Stimulated activated CD4-positive, alpha-beta T cell treated with anti-CD3 and anti-CD28 coated beads, TNF-alpha, amount 100 ng/mL, for 1 hour (primary cell): ENCODE measurements at places on chromosomes 2 and 18.

GRCh38 chr2:149765636-149766035, 178.1 kb upstream of the MMADHC start:
- no peak for DNase-seq

DNA sequence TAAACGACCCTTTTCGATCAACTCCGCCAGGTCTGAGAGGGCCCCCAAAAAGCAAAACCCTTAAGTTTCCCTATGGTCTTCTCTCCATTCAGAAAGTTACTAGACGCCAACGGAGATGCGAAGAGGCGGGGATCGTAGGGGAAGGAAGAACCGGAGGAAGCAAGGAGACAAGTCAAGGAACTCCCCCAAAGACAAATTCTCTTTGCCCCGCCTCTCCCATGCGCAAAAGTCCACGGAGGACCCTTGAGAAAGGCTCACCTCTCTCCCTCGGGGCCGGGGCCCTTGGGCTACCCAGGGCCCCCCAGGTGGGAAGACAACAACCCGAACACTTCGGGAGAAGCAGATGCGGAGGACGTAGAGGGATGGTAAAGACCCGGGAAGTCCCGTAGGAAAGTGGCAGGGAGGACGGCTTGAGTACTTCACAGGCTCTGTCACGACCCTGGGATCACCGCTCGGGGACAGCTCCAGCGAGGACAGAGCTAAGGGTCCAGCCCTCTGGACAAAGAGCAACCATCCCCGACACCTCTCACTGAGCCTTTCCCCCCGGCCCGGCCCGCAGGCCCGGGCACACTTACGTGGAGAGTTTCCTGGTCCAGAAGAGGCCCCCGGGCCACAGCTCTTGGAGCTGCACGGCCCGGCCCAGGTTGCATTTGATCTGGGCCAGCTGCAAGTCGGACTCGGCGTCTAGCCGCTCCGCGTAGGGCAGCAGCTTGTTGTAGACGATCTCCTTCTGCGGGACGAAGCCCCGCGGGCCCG, 647 bp downstream of the PSME4 start:
- DNase-seq, result peak; percentile 16

DNA sequence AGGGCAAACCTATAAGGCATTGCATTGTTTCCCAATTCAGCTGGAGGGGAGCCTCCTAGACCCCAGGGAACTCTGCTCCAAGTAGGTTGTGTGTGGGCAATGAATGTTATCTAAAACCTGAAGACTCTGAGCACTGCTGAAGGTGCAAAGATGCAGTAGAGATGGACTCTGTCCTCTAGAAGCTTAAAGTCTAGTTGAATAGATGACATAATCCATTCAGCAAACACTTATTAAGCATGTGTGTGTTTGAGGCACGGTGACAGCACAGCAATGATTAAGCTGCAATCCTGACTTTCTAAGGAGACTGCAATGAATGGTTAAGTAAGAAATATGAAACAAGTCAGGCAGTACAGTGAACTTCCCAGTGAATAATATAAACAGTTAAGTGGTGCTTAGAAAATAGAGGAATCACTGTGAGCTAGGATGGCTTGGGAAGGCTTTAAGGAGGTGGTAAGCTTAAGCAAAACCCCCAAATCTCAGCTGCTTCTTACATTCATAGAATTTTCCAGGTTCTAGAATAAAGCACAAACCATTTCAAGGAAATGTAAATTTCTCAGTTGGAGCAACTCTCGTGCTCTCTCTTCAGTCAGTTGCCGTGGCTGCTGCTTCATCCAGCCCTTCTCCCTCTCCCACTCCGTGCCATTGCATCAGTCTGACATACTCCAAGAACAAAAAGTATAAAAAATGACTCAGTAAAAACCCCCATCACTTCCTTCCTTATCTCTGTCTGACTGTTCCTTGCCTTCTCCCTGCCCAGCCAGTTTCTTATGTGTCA, 19.1 kb downstream of the MXD1 start:
- no peak for DNase-seq

- DNase-seq, result no peak
Measured at GRCh38 chr2:43217228-43218154, 8.9 kb downstream of the ZFP36L2 start.

DNA sequence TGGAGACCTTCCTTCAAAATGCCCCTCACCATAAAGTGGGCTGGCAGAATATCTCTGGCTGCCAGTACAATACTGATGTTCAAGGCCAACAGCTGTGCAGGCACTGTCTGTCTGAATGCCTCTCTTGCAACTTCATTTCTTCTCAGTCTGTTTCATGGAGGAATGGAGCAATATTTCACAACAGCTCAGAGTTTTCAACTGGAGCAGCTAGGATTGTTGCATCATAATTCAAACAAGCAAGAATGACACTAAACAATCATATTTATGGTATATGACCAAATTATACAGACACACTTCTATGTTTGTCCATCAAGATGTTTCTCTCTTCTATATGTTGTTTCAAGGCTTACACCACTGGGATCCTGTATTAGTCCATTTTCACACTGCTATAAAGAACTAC, 444.2 kb downstream of the LRATD1 start:
- DNase-seq, result no peak

DNA sequence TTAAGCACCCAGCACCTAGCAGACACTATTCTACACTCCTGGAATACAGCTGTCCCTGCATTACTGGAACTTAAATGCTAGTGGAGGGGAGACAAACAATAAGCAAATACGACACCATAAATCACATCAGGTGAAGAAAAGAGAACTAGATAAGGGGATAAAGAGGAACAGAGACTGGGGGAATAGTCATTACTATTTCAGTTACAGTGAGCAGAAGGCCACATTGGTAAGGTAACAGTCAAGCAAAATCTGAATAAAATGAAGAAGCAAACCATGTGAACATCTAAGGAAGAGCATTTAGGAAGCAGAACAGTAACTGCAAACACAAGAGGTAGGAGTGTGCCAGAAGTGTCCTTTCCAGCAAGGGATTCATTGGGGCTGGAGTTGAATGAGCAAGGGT, 77.0 kb upstream of the PTPRM start:
- no peak for DNase-seq

GRCh38 chr2:241741016-241741415, 6.6 kb downstream of the D2HGDH start:
- DNase-seq, result no peak

- no peak for DNase-seq
Measured at GRCh38 chr2:188365058-188365641, 73.5 kb downstream of the GULP1 start.

GRCh38 chr2:104853534-104854497, at the start of gene POU3F3:
Gene POU3F3 (plus strand): TSS chr2:104854115. CDS start chr2:104855511, 1,396 bp downstream.
- DNase-seq, result no peak

GRCh38 chr2:241678307-241678706, 8.3 kb downstream of the DTYMK start:
- no peak for DNase-seq

- no peak for DNase-seq
Measured at GRCh38 chr2:70907130-70908057, 28.3 kb upstream of the ATP6V1B1 start.

DNA sequence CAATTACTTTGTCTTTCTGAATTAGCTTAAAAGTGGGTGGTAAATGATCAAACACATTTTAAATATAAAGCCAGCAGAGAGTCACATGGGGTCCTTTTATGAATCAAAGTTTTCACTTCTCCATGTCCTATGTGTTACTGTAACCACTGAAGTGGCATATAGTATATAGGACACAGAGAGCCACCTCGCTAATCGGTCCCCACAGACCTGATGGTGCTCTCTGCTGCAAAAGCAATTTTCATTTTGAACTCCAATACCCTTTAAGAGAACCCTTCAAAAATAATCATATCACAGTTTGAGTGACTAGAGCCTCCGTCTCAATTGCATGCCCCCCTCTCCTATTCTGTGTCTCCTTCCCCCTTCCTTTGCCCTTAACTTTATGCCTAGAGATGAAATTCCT, 272.8 kb downstream of the ERBB4 start:
- DNase-seq, result no peak

DNA sequence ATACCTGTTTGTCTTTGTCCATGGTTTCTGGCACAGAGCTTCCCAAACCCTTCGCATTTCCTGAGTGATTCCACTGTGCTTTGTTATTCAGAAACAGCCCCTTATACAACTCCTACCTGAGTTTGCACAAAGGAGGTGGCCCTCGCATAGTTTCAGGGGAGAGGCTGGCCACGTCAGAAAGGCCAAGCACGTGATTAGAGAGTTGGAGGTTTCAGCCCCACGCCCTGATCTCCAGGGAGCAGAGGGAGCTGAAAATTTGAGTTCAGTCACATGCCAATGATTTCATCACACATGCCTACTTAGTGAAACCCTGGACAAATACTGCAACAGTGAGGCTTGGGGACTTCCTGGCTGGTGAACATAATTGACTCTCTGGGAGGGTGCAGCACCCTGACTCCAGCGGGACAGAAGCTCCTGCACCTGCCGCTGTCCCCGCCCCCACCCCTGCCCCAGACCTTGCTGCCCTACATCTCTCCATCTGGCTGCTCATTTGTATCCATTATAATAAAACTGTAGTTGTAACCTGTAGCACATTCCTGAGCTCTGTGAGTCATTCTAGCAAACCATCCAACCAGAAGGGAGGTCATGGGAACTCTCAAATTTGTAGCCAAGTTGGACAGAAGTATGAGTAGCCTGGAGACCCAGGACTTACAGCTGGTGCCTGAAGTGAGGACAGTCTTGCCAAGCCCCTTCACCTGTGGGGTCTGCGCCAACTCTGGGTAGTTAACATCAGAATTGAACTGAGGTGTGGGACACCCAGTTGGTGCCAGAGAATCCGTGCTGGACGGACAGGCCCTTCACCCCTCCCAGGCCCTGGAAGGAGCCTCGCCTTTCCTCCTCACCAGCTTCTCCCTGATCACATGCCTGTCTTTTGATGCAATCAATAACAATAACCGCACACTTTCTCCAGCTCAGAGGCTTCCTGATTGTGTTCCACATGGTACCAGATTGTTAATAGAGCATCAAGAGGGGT, 224.3 kb downstream of the ANAPC1 start:
- no peak for DNase-seq

DNA sequence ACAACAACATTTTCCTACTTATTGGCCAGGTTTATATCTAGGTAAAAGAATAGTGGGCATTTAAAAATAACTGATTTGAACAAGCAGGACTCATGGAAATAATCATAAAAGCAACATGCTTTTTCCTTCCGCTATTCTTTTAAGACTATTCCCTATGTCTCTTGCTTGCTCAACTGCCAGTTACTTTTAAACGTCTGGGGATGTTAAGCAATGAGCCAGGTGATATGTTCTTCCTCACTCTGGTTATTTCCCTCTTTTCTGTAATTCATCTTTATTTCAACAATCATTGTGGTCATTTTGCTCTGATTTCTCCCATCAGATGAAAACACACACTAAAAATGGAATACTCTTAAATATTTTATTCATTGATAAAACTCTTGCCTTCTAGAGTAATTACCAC, 33.4 kb upstream of the SLC8A1 start:
- no peak for DNase-seq

- no peak for DNase-seq
Measured at GRCh38 chr2:129733041-129733440, 246.4 kb upstream of the RAB6C start.

GRCh38 chr2:217099561-217099960, 239.7 kb upstream of the TNP1 start:
- no peak for DNase-seq

GRCh38 chr2:232636788-232637420, 3.5 kb downstream of the EFHD1 start:
- DNase-seq, result no peak

GRCh38 chr2:75356865-75357264, 157.5 kb upstream of the TACR1 start:
- DNase-seq, result no peak

DNA sequence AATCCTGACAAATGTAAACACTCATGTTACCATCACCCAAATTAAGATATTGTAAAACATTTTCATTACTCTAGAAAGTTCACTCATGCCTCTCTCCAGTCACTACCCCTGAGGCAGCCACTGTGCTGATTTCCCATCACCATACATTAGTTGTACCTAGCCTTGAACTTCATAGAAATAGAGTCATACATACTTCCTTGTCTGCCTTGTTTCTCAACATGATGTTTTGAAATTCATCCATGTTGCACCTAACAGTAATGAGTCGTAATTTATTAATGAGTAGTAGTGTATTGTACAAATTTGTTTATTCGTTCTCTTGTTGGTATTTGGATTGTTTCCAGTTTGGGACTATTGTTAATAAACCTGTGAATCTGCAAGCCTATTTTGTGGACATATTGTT, 49.0 kb upstream of the TWSG1 start:
- DNase-seq, result no peak

- DNase-seq, result no peak
Measured at GRCh38 chr2:128775914-128776285, 457.2 kb upstream of the HS6ST1 start.

DNA sequence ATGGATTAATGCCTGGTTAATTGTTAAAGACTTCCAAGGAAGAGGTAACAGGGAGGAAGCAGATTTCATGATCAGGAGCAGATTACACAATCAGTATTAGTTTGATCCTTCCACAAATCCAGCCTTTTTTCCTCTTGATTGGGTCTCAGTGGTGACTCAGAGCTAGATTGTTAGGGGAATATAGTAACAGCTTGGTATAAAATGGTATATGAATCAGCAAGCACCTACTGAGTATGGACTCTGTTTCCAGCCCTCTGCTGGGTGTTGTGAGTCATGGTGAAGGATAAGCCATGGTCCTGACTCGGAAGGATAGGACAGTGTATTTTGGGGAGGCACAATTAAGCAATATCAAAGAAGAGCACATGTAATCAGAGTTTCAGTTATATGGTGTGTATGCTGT, 272.4 kb upstream of the DPP10 start:
- DNase-seq, result no peak

GRCh38 chr18:41999751-42000150, 44.7 kb downstream of the PIK3C3 start:
- no peak for DNase-seq

DNA sequence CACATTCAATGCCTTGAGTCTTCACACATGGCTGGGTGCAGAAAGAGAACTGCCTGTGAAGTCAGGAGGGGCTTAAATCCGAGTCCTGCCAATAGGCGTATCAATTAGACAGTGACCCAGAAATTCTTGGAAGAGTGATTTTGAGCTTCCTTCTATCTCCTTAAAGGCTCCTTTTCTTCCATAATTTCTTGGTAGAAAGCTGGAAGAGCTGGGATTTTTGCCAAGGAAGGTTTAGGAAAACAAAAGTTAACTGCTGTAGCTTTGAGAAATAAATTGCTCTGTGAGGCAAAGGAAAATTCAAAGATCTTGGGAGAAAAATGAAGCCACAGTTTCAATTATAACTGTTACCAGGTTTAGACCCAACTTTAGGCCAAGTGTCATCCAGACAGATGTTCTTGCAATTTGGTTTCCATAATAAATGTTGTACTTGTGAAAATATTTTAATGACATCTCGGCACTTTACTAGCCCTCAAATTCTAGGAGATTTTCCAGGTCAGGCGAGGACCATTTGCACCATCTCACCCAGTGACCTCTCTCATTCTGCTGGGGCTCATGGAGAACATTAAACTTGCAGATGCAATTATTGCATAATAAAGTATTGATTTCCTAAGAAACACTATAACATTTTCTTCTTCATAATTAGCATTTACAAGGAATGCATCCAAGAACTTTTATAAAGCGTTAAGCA, 329.7 kb upstream of the MEIS1 start:
- no peak for DNase-seq

- DNase-seq, result no peak
Measured at GRCh38 chr2:2840681-2841300, 509.7 kb upstream of the MYT1L start.

GRCh38 chr2:45014016-45014702, 4.9 kb upstream of the SIX2 start:
- DNase-seq, result no peak

GRCh38 chr2:172429301-172429968, 2.0 kb downstream of the ITGA6 start:
- DNase-seq, result no peak
